ENCODE measurements at places on chromosomes 5 and 9.

DNA sequence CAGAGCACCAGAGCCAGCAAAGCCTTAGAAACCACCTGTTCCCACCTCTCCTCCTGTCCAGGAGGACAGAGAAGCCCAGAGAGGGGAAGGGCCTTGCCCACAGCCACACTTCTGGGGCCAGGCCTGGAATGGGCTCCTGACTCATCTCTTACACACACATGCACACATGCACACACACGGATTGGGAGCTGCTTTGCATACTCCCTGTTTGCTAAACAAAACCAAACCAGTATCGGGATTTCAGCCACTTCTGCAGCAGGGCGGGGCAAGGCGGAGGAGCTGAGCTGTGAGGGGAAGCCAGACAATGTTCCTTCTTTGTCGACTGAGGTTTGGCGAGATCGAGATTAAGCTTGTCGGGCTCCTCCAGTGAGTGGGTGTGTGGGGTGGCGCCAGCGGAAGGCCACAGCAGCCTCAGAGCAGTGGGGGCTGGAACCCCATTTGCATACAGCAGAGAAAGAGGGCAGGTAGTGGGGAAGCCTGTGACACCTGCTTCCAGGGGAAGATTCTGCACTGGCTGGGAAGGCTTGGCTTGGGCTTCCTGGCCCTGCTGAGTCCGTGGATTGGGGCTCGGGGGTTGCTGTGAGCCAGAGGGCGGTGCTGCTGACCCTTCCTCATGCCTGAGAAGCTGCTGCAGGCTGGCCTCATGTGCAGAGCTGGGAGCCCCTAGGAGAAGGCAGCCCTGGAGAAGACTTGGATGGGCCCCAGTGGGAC, 16.1 kb downstream of the GFI1B start:
- peak; percentile 8 for DNase-seq

DNA sequence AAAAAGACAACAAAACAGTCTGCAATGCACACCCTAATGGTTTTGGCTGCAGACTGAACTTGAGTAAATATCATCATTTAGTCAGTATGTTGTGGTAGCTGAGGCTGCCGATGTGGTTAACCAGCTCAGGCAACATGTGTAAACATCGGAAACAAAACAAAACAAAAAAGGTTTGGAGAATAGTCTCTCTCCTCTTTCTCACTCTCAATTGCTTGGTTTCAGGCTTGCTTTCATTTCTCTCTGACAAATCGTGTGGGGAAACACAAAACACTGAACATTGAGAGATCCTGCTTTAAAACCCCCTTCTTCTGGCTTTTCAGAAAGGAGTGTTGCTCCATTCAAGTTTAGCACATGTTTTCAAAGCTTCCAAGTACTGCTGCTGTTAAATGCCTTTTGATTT, 453.3 kb downstream of the BNC2 start:
- DNase-seq: no peak

GRCh38 chr9:33742051-33742450, 53.3 kb upstream of the PRSS3 start:
- DNase-seq: no peak

- no peak for DNase-seq
These were observed 280.7 kb downstream of the SPOCK1 start for GRCh38 chr5:137218471-137218870.

DNA sequence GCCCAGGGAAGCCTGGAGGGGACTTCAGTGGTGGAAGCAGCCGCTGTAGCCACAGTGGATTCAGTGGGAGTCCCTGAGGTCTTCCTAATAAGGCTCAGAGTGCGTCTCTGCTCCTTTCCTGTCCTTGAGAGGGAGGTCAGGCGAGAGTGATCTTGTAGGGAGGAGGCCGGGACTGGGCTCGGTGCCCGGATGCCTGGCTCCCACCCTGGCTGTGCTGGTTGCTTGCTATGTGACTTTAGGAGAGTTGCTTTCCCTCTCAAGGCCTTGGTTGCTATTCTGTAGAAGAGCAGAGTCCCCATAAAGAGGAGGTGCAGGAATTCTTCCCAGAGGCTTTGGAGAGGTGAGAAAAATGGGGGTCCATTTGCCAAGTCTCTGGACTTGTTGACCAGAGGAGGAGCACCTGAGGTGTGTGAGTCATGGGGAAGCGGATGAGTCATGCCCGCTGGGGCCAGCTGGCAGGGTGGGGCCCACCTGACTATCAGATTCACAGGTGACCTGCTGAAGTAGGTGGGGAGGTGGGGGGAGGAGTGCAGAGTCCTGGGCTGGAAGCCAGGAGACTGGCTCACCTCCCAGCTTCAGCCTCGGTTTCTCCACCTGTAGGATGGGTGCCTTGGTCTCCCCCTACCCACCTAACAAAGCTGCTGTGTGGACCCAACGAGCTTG, 13.8 kb downstream of the GSN start:
- no peak for DNase-seq

DNA sequence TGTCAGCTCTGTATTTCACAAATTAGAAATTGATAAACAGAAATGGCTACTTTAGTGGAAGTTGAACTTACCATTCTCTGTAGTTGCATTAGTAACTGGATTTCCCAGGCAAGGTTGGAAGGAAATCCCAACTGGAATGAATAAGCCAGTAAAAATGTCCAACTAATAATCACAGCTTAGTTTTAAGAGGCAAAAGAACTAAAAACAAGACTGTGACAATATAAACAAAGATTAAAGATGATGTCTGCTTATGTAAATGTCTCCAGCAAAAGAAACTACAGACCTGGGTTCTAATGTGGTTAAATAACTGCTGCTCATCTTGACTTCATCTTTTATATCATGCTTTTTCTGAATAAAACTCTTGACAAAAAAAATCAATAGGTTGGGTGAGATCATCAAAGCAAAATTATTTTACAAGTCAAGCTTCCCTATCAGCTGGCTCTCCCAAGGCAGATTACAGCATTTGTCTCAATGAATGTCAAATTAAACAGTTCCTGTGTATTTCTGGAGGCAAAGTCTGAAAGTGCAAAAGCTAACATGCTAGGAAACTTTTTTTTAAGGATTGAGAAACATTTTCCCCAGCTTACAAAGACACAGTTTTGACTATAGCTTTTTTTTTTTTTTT, 62.3 kb upstream of the HMHB1 start:
- DNase-seq: no peak

DNA sequence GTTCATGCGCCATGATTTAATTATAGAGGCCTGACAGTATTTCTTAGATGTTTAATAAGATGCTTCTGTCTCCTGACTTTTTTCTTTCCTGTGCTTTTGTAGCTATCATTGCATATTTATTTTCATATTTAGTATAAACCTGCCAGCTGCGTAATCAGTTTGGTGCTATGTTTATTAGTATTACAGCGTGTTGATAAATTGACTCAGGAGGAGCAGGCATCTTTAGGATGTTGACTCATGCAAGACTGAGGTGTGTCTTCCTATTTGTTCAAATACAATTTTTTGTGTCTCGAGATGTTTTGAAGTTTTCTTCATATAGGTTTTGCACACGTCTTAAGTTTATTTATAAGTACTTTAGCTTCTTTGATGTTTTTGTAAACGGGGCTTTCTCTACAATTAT, 35.9 kb upstream of the EXOC3 start:
- DNase-seq: no peak

DNA sequence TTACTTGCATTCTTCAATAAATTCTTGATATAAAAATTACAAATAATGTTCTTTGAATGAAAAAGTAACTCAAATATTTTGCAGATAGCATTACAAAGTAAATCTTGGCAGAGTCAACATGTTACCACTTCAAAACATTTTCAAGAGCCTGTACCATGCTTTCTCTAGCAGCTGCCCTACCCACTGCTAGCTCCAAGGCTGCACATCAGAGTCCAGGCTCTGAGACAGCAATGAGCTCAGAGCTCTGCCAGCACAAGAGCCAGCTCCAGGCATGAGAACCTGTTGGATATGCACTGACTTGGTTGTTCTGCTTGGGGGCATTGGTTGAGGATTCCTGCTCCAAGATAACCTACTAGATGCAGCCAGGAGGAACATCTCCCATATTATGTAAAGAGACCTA, 211.3 kb upstream of the HAPLN1 start:
- DNase-seq: no peak
